ENCODE measurements at places on chromosomes 3 and 15. TPM values are rescaled to one million over a fixed set of nuclear protein-coding genes. Genes with fewer than 3 reads are reported as not detected.

- DNase-seq = no peak
These were observed 35.2 kb upstream of the TF start for GRCh38 chr3:133711013-133711412.

- DNase-seq = no peak
These were observed 51.9 kb downstream of the BBX start for GRCh38 chr3:107574650-107575049.

- DNase-seq = no peak
These were observed 860.0 kb downstream of the FHIT start for GRCh38 chr3:60391292-60391691.

DNA sequence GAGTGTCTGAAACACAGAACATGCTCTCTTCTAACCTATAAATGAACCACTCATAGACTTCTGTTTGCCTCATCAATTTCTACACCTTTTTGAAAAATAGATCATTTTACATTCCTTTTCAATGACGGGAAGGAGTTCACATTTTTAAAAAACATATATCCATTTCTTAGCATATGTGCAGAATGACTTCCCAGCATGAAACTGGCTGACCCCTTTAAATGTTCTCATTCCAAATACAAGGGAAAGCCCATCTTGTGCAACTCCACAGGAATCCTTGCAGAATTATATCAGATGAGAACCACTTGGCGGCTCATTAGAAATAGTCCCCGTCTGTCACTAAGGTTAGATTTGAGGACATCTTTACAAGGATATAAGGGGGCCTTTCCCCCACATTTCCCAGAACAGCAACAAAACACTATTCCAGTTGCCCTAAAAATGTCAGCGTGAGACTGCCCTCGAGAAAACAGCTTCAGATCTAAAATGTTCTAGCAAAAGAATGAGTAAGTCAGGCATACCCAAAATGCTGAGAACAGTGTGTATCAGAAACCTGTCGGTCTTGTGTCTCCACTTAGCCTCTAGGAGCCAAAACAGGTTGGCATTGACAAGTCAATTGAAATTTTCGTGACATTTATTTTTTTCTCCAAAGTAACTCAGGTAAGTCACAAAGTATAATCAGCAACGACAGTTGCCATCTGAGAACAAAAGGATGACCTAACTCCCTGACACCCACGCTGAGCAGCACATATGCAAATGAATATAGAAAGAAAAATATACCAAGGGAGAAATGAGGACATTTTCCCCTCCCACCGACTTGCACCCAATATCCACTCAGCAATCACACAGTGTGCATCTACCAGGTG lies 63.1 kb downstream of the FOXP1 start:
- DNase-seq = no peak

DNA sequence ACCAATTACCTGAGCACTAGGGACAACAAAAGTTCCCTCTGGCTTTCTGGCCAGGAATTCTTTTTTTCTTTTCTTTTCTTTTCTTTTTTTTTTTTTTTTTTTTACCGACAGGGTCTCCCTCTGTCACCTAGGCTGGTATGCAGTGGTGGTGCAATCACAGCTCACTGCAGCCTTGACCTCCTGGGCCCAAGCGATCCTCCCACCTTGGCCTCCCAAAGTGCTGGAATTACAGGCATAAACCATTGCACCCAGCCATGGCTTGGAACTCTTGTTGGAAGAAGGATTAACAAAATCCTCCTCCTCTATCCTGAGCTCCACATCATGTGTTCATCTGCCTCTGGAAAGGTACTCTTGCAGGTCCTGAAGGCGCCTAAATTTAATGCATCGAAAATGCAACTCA lies 2.9 kb upstream of the LTF start:
- no peak for DNase-seq

DNA sequence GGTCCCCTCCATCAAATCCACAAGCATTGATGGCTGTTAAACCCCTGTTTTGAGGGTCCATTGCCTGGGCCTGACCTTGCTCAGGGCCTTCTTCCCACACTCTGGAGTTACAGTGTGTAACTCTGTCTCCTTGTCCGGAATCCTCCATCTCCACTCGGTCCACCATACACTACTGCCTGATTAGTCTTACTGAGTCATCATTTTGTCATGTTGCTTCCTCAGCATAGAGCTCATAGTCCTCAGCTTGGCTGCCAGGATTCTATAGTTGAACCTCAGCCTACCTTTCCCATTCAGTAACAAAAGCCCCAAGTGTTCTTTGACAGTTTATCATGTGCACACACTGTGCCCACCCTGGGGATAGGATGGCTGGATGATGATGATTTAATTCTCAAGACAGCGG lies 113.0 kb downstream of the PDE8A start:
- no peak for DNase-seq

DNA sequence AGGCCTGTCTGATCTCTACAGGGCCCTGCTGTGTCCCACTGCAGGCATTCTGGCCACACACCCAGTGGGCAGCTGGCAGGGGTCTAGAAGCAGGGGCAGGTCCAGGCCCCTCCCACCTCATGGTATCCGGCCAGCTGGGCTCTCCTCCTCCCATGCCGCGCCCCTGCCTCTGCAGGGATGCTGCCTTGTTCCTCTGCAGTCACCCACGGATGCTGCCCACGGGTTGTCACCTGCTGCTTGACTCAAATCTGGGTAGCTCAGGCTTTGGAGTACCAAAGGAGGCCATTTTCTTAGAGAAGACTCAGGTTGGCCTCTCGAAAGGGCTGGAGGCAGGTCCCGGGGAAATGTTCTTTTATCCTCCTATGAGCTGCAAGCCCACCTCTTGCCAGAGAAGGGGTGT lies 25.0 kb downstream of the EFCAB12 start:
- no peak for DNase-seq

- no peak for DNase-seq
These were observed 1.5 kb upstream of the OR4F15 start for GRCh38 chr15:101810456-101810855.

DNA sequence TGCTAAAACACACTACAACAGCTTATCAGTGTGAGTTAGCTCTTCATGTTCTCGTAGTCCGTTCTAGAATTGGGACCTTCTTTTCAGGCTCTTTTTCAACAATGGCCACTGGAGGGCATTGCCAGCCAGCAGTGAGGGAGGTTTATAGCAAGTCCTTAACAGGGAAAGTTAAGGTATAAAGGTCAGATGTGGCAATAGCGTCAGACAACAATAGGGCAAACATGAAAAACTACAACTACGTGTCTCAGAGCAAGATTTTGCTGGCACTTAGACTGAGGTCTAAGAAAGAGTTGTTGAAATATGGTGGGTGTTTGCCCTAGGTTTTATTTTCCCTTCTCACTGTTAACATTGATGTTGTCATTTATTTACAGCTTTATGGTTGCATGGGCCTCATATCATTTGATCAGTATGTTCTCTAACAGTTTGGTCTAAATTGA lies 161.4 kb downstream of the GMNC start:
- DNase-seq = no peak

CPB1 gene
- 6.9 TPM for total RNA-seq

GALNT15 gene
- total RNA-seq = 10.3 TPM

MAP3K13 gene
- 37.6 TPM for total RNA-seq

ZPLD1 gene
- total RNA-seq = not detected
